ENCODE measurements at places on chromosomes 2 and 18.

DNA sequence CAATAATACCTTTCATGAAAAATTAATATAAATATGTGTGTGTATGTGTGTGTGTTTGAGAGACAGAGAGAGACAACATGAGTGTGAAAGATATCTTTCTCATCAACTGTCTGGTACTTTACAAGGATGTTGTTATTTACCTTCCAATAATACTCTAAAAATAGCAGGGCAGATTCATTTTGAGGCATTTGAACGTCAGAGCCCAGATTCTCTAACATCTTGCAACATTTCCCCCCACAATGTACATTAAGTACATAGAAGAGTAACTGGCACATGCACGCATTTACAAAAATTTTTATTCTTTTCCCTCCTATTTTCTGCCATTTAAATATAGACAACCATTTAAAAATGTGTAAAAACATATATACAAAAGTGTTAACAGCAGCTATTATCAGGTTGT, 100.9 kb downstream of the PID1 start:
- DNase-seq, result no peak

DNA sequence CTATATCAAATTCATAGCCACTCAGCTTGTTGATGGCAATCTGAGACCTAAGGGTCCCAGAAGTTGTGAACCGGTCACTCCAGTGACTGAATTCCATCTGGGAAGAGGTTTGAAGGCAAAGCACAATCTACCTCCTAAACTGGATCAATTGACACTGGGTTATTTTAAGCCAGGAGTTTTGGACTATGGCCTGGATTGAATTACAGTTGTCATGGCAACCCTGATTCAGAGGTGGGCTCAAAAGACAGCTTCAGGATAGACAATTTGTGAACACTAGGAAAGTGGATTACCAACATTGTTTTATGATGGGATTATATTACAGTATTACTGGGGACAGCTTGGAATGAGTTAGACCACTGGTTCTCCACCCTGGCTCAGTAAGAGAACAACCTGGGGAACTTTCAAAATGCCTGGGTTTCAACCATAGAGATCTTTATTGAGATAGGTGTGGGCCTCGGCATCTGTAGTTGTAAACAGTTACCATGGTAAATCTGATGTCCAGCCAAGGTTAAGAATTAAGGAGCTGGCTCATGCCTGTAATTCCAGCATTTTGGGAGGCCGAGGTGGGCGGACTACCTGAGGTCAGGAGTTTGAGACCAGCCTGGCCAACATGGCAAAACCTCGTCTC, 58.8 kb downstream of the MFSD6 start:
- DNase-seq, result no peak

GRCh38 chr18:44592639-44593038, 88.0 kb upstream of the SETBP1 start:
- DNase-seq, result no peak

GRCh38 chr2:24511894-24512293, 20.8 kb downstream of the NCOA1 start:
- DNase-seq, result no peak

DNA sequence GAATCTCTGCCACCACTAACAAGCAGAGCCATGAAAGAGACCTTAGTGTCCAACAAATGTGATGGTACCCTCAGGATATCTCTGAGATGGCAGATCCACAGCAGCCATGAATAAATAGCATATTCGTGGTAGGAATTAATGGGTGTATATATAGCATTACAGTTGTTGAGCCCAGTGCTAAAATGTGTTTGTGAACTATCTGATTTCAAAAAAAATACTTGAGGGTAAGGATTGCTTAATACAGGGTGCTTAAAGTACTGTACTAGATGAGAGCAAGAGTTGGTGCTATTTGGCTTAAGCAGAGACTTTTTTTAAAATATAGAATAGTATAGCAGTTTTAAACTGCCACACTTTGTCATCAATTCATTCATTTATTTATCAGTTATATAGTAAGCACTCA, 101.5 kb upstream of the GALNT5 start:
- DNase-seq, result no peak

DNA sequence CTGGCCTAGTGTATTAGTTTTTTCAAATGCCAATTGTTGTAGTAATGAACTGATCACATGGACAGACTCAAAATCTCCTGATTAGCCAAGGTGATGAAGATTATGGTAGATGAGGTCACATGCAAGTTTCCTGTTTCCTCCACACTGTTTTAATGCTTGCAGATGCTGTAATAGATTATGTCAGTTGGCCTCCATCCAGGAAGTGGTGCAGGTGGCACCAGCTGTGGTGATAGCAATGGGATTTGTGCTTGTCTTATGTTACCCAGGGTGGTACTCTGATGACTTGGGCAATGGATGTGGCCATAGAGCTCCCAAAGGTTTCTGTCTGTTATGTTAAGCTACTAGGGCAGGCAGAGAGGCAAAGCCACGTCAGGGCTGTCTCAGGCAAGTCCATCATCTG, 332.9 kb upstream of the DDX18 start:
- no peak for DNase-seq

DNA sequence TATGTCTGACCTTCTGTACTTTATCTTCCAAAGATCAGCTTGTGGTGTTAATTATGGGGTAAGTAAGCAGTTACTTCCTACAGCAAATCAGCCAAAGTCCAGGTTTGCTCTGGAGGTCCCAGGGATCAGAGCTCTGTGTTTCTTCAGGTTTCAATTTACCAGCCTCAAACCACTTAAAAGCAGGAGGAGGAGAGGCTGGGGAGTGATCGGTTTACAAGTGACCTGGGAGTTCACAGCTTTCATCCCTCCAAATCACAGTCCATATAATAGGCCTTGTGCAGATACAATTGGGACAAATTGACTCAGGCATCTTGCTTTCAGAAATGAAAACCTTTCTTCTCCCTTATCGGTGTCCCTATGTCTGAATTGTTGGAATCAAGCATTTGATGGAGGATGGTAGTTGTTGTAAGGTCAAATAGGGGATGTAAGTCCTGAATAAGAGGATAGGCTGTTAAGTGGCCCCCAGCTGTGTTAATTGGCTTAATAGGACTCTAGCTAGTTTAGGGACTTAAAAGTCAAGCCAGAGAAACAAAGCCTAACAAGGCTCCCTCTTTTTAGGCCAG, 188.0 kb upstream of the NT5C1B start:
- no peak for DNase-seq

GRCh38 chr2:223044092-223044836, 7.7 kb upstream of the KCNE4 start:
- no peak for DNase-seq

DNA sequence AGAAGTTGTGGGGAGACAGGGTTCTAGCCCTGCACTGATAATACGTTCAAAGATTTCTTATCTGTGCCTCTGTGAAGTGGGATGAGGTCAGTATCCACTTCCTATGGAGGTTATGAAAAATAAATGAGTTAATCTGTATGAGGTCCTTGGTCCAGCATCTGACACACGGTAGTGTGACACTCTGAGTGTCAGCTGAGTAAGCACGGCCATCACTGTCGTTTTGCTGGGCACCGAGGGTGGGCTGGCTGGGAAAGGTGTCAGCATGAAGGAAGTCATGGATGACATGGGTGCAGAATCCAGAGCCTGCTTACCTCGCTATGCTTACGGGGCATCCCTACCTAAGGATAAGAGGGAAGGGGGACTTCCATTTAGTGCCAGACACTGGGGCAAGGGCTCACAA, 150.3 kb downstream of the INHBB start:
- DNase-seq, result no peak

- DNase-seq, result no peak
Observed at GRCh38 chr18:44830581-44830980, 149.9 kb downstream of the SETBP1 start.

- DNase-seq, result no peak
Observed at GRCh38 chr2:207682557-207682956, 28.9 kb upstream of the CCNYL1 start.

- no peak for DNase-seq
Observed at GRCh38 chr18:36903215-36903928, 74.4 kb downstream of the KIAA1328 start.

- DNase-seq, result no peak
Observed at GRCh38 chr18:41165625-41166024, 789.4 kb upstream of the PIK3C3 start.

- no peak for DNase-seq
Observed at GRCh38 chr2:12045864-12046291, 299.4 kb downstream of the LPIN1 start.

- no peak for DNase-seq
Observed at GRCh38 chr2:9008951-9009664, 5.6 kb upstream of the MBOAT2 start.

DNA sequence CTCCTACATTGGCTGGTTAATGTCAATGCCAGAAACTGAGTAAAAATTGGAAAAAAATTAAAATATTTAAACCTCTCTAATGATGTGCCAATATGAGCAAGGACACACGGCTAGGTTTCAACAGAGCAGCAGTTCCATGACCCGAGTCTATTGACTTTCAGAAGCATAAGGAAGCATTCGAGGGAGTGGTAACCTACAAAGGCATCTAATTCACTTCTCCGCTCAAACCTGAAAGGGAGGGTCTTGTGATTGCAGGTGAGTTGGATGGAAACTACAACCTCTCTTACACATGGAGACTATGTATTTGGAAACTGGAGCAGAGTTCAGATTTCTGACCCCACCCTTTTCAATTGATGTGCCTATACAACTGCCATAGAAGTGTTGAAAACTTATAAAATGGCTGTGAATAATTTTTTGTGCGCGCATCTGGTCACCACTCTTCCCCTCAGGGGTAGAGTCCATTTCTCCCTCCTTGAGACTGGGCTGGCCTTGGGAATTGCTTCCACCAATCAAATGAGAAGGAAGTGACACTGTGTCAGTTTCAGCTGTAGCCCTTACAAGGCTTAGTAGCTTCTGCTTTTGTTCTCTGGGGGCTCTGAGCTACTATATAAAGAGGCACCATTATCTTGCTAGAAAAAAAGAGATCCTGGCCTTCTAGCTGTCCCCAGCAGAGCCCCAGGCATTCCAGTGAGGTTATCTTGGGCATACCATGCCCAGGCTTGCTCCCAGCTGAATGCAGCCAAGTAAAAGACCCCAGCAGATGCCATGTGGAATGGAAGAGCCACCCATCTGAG, 278.0 kb downstream of the EPHA4 start:
- DNase-seq, result no peak

DNA sequence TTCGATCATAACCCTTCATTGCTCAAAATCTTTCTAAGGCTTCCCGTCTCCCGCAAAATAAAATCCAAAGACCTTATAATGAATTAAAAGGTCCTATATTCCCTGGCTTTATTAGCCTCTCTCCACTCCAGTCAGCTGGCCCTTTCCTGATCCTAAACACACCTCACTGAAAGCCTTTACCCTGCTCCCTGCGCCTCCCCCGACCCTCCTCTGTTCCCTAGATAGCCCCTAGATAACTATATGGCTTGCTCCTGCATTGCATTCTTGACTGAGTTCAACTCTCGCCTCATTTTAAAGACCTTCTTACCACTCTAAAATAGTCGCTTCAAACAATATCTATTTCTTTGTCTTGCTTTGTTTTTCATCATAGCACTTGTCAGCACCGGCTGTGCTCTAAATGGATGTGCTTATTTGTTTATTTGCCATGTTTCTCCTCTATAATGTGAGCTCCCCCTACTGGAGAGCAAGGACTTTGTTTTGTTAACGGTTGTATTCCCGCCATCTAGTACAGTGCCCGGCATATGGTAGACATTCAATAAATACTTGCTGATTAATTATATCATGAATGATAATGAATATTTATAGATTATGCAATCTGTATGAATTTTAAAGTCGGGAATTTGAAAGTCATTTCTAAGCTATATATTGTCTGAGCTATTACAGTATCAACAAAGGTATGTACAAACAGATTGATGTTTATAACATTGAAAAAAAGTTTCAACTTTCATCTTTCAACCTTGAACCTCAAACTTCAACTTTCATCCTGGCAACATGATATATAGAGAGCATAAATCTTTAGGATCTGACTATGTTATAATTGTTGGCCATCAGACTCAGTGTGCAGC, 32.4 kb upstream of the VIT start:
- DNase-seq, result peak; percentile 68

GRCh38 chr2:8544171-8544785, 137.6 kb upstream of the ID2 start:
- DNase-seq, result no peak

DNA sequence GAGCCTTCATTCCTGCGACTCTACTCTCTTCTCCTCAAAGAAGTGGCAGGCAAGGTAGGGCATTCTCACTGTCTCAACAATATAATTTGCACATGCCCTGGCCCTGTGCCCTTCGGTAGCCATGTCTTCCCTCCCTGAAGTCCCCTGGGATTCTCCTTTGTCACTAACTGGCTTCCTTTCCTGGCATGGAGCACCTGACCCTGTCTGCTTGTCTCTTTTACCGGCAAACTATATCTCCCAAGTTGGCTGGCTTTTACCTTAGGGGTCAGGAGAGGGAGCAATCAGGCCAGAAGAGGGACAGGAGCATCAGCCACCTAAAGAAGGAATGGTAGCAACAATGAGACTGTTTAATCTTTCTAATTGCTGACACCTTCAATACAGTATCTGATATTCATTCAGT, 51.9 kb upstream of the RMDN2 start:
- no peak for DNase-seq

Data from right renal cortex interstitium (tissue), 3 donors.